CD4-positive, CD25-positive, alpha-beta regulatory T cell (primary cell): ENCODE measurements at places on chromosomes 7 and 10. TPM values are rescaled to one million over a fixed set of nuclear protein-coding genes. Genes with fewer than 3 reads are reported as not detected.

The ZNF518A gene
- total RNA-seq, result 17.7 TPM

The TMEM229A gene
- not detected for total RNA-seq

DNA sequence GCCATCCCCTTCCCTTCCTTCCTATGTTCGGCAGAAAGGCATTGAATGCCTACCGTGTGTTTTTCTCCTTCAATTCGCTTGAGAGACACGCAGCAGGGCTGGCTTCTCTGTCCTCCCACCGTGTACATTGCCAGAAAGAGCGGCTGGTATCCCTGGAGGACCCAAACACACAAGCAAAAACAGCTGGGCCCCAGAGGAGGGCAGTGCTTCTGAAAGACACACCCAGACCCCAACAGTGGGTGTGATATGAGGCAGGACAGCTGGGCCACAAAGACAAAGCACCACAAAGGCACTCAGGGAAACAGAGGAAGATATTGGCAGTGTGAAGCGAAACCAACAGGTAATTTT lies 133.1 kb upstream of the SH2B2 start:
- peaks cover 2% of the 10 kb centered on the region for H3K36me3 ChIP-seq
- no peak overlapping the region for H3K4me3 ChIP-seq
- no peaks in the 10 kb centered on the region for H3K27me3 ChIP-seq
- H3K27ac ChIP-seq, result no peak overlapping the region

DNA sequence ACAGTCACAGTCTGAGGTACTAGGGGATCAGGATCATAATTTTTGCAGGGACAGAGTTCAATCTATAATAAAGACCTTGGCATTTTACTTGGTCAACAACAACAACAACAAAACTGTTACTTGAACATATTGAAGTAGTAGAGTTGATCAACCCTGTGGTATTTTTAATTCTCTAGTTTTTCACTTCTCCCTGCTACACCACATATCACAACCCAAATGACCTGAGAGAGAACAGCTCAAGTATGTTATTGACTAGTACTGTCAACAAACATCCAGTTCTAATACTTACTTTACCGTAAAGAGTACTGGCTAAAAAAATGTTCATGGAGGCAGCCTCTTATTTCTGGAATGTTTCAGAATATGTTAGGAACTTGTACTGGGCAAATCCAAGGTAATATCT lies 90.5 kb upstream of the FAM3C start:
- DNase-seq, result no peak
- no peaks in the 10 kb centered on the region for H3K27me3 ChIP-seq
- no peaks in the 10 kb centered on the region for H3K4me1 ChIP-seq
- H3K36me3 ChIP-seq, result no peaks in the 10 kb centered on the region
- no peak overlapping the region for H3K27ac ChIP-seq
- no peak overlapping the region for H3K4me3 ChIP-seq

DNA sequence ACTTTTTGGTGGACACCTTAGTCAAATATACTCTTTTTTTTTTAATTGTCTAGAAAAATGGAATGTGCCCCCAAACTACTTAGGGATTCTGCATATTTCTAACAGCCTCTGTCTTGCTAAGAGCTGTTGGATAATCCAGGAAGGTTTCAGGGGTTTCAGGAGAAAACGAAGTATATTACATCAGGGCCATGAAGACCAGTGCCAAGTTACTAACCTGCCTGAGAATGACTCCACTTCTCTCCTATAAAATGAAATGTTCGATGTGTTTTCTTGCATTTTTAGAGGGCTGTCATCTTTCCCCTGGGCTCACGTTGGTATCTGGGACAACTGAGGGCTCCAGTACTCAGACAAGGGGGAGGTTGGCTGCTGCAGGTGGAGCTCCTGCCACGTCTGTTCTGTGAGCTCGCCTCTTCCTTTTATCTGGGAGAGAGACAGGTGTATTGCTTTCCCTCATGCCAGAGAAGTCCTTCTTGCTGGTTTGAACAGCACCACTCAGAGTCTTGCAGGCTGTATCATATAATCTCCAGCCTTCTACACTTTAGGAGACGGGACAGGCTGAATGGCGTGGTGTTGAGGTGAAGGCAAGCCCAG lies 71.3 kb downstream of the CAMK1D start:
- no peaks in the 10 kb centered on the region for H3K36me3 ChIP-seq
- no peak for DNase-seq
- no peaks in the 10 kb centered on the region for H3K27me3 ChIP-seq
- no peaks in the 10 kb centered on the region for H3K4me1 ChIP-seq
- H3K4me3 ChIP-seq, result no peak overlapping the region

- no peaks in the 10 kb centered on the region for H3K4me1 ChIP-seq
- H3K27me3 ChIP-seq, result no peaks in the 10 kb centered on the region
- no peak overlapping the region for H3K27ac ChIP-seq
- no peaks in the 10 kb centered on the region for H3K36me3 ChIP-seq
- H3K4me3 ChIP-seq, result no peak overlapping the region
These were observed 14.9 kb upstream of the PON3 start for GRCh38 chr7:95411036-95411435.

- H3K27me3 ChIP-seq, result peaks cover 4% of the 10 kb centered on the region
- H3K36me3 ChIP-seq, result no peaks in the 10 kb centered on the region
- no peak for DNase-seq
- H3K4me1 ChIP-seq, result peaks cover 6% of the 10 kb centered on the region
These were observed 211.7 kb upstream of the NFE2L3 start for GRCh38 chr7:25940086-25940906.

- no peak overlapping the region for H3K27ac ChIP-seq
- H3K4me1 ChIP-seq, result no peaks in the 10 kb centered on the region
- no peaks in the 10 kb centered on the region for H3K36me3 ChIP-seq
- no peaks in the 10 kb centered on the region for H3K27me3 ChIP-seq
- H3K4me3 ChIP-seq, result no peak overlapping the region
- DNase-seq, result no peak
These were observed 133.3 kb downstream of the TEX36 start for GRCh38 chr10:125549653-125550052.

- H3K4me1 ChIP-seq, result peaks cover 19% of the 10 kb centered on the region
- peaks cover 3% of the 10 kb centered on the region for H3K27me3 ChIP-seq
- H3K36me3 ChIP-seq, result no peaks in the 10 kb centered on the region
- peak; percentile 43 for DNase-seq
- no peak overlapping the region for H3K27ac ChIP-seq
These were observed 3.8 kb downstream of the RTKN2 start for GRCh38 chr10:62264702-62265436.

DNA sequence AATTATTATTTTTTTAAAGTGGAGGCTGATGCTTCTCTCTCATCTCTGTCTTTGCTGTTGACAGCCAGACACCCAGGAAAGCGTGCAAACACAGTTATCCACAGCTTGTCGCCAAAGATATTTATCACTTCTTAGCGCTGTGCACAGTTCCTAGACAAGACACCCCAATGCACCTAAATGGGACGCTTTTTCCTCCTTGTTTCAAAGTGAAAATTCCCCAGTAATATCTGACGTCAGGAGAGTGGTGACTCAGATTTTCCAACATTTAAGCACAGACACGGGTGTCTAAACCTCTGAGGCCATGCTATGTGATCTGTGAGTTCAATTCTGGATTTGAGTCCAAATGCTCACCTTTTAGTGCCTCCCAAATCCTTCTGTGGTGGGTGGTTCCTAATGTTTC lies 151.6 kb downstream of the EMX2 start:
- H3K27ac ChIP-seq, result no peak overlapping the region
- H3K27me3 ChIP-seq, result peaks cover 2% of the 10 kb centered on the region
- H3K36me3 ChIP-seq, result no peaks in the 10 kb centered on the region

DNA sequence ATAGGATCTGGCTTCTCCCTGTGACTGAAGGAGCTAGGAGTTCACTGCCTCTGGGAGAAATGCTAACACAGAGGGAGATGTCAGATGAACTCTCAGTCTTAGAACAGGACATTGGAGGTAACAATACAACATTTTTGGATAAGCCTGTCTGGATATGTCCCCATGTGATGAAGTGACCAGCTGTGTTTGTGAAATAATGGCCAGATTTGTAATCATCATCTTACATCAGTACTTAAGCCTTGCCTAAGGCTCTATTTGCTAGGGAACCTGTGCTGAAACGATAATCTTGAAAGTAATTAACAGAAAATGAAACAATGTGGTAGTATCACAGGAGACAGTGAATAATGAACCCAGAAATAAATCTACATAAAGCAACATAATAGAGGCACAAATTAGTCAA lies 56.2 kb downstream of the CRPPA start:
- H3K4me1 ChIP-seq, result no peaks in the 10 kb centered on the region
- H3K27me3 ChIP-seq, result no peaks in the 10 kb centered on the region
- H3K4me3 ChIP-seq, result no peak overlapping the region
- H3K27ac ChIP-seq, result no peak overlapping the region
- DNase-seq, result no peak

GRCh38 chr7:142477079-142477651 lies 219.3 kb upstream of the PRSS58 start:
- DNase-seq, result no peak
- no peaks in the 10 kb centered on the region for H3K36me3 ChIP-seq
- peak overlapping the region; percentile 44 for H3K4me3 ChIP-seq
- no peak overlapping the region for H3K27ac ChIP-seq
- H3K4me1 ChIP-seq, result peaks cover 31% of the 10 kb centered on the region
- H3K27me3 ChIP-seq, result no peaks in the 10 kb centered on the region

The ADAM12 gene
- 3.8 TPM for total RNA-seq

DNA sequence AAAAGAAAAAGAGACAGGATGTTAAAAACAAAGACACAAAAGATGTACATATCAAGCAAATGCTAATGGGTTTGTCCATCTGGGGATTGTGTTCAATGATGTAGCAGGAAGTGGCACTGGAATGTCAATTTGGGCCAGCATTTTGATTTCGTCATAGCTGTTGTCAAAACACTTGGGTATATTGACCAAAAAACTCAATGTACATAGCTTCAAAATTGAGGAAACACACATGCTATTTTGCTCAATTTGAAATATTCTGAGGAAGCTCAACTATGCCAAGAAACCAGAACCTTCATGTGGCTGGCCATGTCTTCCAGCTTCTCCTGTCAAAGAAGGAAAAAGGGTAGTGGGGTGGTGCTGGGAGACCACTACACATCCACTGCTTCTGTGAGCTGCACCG lies 212.7 kb upstream of the GHITM start:
- no peak overlapping the region for H3K4me3 ChIP-seq
- H3K4me1 ChIP-seq, result no peaks in the 10 kb centered on the region
- H3K36me3 ChIP-seq, result no peaks in the 10 kb centered on the region

GRCh38 chr10:122845783-122846332 lies at the start of gene CUZD1:
Gene CUZD1 (minus strand): TSS chr10:122845857. CDS start chr10:122845843, 14 bp downstream.
- peaks cover 43% of the 10 kb centered on the region for H3K36me3 ChIP-seq
- no peak within 1 kb of the TSS for H3K27ac ChIP-seq
- no peaks in the 10 kb centered on the region for H3K27me3 ChIP-seq
- H3K4me3 ChIP-seq, result no peak within 1 kb of the TSS
- no peak for DNase-seq

DNA sequence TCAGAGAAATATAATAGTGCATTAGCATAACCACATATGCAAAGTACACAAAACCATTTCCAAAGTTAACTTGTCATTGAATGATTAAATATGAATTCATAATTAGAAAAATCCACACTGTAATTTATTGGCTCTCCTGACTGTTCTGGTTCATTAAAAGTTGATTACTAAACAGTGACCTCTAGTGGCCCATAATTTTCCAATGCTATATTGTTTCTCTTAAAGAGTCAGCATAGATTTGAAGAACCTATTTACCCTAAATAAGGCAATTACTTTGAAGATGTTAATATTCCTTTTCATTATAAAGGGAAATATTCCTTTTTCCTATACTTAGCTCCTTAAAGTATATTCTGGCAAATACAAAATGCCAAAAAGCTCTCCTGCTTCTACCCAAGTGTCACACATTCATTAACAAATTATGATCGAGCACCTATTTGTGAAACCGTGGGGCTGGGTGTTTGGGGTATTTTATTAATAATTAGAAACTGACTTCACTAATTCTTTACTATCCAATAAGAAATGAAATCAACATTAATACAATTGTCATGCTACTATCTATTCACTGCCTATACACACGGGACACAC lies 86.2 kb downstream of the HIBADH start:
- H3K4me3 ChIP-seq, result no peak overlapping the region
- DNase-seq, result peak; percentile 28
- H3K36me3 ChIP-seq, result no peaks in the 10 kb centered on the region
- no peaks in the 10 kb centered on the region for H3K4me1 ChIP-seq

GRCh38 chr7:33503014-33503413 lies 373.6 kb downstream of the BBS9 start:
- no peaks in the 10 kb centered on the region for H3K36me3 ChIP-seq
- no peaks in the 10 kb centered on the region for H3K4me1 ChIP-seq
- no peak for DNase-seq
- no peak overlapping the region for H3K4me3 ChIP-seq
- no peaks in the 10 kb centered on the region for H3K27me3 ChIP-seq
- H3K27ac ChIP-seq, result no peak overlapping the region

DNA sequence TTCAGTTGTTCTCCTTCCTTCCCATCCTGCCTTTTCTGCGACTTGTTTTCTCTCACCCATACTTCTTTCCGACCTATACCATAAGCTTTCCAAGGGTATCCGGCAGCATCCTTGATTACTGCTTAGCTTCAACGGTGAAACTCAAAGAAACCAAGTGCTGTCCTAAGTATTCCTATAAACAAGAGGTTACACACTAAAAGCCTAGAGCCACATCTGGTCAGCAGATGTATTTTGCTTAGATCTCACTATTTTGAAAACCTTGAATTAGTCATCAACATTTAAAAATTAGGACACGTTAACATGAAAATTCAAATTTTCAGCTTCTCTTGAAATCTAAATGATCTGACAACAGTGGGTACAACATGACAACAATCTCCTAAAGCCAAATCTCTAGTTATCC lies 20.0 kb downstream of the ARHGAP21 start:
- no peak for DNase-seq
- no peak overlapping the region for H3K4me3 ChIP-seq
- H3K36me3 ChIP-seq, result no peaks in the 10 kb centered on the region
- peaks cover 6% of the 10 kb centered on the region for H3K4me1 ChIP-seq
- no peak overlapping the region for H3K27ac ChIP-seq

The EFCAB10 gene
- total RNA-seq, result 0.86 TPM

- no peaks in the 10 kb centered on the region for H3K4me1 ChIP-seq
- no peaks in the 10 kb centered on the region for H3K36me3 ChIP-seq
- H3K27ac ChIP-seq, result no peak overlapping the region
- no peak for DNase-seq
These were observed 163.2 kb downstream of the DGKB start for GRCh38 chr7:14739168-14739840.

DNA sequence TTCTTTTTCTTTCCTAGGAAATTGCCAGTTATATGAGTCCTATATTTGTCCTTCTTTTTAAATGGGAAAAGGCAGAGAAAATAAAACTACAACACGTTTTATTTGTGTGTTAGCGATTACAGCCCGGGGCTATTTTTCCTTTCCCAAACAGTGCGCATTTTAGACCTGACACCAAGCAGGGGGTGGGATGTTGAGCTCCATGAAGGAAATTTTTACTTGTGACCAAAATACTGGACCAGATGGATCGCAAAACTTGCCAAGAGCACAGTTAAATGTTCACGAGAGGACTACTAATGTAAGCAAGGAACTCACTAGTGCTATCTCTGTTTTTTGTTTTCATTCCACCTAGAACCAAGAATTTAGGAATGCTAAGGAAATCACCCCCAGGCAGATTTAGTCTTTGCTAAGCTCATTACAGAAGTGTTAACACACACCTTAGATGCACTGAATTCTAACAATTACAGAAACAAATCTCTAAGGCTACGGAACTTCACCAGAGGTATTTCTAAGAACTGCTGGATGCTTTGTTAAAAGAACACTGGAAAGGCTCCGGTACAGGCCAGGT lies 114.8 kb downstream of the JAZF1 start:
- H3K4me1 ChIP-seq, result no peaks in the 10 kb centered on the region
- DNase-seq, result no peak
- no peaks in the 10 kb centered on the region for H3K36me3 ChIP-seq
- no peaks in the 10 kb centered on the region for H3K27me3 ChIP-seq
- H3K4me3 ChIP-seq, result no peak overlapping the region
- H3K27ac ChIP-seq, result no peak overlapping the region

The BEND7 gene
- 0.35 TPM for total RNA-seq

The CALHM1 gene
- total RNA-seq, result not detected
